Fibroblast of the conjunctiva (primary cell): ENCODE measurements at places on chromosomes 12 and 14.

- DNase-seq = no peak
Observed at GRCh38 chr12:21725731-21726130, 48.8 kb downstream of the KCNJ8 start.

- peak; percentile 45 for DNase-seq
Observed at GRCh38 chr14:32469388-32470160, 140.5 kb downstream of the AKAP6 start.

GRCh38 chr12:18849080-18849479 lies 111.2 kb downstream of the CAPZA3 start:
- DNase-seq = no peak

GRCh38 chr12:131213896-131214442 lies 260.3 kb downstream of the ADGRD1 start:
- no peak for DNase-seq

DNA sequence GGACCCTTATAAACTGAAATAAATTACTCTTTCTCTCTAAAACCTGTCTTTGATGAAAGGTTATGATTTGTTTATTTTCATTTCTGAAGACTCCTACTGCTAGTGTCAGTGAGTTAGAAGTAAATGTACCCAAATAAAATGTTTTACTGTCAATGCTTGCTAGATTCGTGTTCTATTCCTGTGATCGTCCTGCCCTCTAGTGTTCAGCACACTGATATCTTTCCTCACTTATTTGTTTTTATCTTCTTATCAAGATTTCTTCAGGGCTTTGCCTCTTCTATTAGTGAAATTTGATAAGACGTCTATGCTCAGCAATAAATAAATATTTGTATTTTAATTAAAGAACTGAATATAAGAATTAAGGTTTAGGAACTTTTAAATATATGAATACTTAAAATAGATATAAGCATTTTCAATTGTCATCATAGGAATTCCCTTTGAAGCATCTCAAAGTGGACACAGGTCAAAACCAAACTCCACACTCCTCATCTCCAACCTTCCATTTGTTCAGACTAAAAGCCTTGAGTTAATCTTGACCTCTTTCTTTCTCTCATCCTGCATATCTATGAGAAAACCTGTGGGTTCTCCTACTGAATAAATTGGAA lies 75.8 kb downstream of the C12orf50 start:
- peak; percentile 51 for DNase-seq

DNA sequence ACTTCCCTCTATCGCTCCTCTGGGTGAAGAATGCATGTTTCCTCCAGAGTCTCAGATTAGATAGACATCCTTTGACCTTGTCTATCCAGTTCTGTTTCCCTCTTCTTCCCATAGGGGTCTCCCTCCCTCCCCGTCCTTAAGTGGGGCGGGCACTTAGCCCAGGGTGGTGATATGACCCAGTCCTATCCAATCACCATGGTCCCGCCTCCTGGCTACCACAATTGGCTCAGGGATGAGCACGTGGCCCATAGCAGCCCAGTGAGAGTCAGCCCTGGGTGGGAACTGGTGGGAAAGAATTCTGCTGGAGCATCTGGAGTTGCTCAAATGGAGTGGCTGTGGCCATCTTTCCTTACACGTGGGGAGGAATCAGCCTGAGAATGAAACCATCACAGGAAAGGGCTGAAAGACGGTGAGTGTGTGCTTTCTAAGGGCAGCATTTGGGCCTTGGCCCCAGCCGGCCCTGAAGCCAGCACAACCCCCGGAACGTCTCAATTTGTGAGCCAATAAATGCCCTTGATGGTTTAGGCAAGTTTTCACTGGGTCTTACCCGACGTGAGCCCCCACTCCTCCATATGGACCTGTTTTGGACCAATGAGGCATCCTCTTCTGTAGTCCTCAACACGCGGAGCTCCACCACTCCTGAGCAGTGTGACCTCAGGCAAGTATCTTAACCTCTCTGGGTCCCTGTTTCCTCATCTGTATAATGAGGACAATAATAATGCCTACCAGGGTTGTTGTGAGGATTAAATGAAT lies 14.4 kb upstream of the MLXIP start:
- peak; percentile 90 for DNase-seq

GRCh38 chr12:78275886-78276285 lies 445.2 kb downstream of the NAV3 start:
- no peak for DNase-seq

DNA sequence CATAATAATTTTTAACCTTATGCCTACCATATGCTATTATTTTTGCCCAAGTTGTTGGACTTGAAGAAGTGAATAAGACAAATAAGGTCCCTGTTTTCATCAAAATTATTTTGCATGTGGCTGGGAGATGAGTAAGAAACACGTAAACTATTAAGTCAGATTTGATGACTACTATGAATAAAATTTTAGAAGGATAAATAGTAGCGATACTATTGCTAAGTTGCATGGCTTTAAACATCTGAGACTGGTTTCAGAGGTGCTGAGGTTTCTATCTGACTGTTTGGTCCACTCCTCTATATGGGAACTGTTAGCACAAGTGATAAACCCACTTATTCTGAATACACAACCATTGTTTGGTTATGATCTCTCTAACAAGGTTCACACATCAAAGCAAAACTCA lies 674.3 kb upstream of the MDGA2 start:
- no peak for DNase-seq

GRCh38 chr14:24274101-24274543 lies 2.7 kb upstream of the RABGGTA start:
- DNase-seq = no peak

GRCh38 chr12:92743026-92743425 lies 40.2 kb downstream of the PLEKHG7 start:
- no peak for DNase-seq

- no peak for DNase-seq
Observed at GRCh38 chr12:2876431-2877046, 435 bp downstream of the FOXM1 start.

- DNase-seq = no peak
Observed at GRCh38 chr12:67669934-67670631, 21.5 kb downstream of the DYRK2 start.

GRCh38 chr12:4569261-4569660 lies 7.3 kb downstream of the DYRK4 start:
- no peak for DNase-seq

DNA sequence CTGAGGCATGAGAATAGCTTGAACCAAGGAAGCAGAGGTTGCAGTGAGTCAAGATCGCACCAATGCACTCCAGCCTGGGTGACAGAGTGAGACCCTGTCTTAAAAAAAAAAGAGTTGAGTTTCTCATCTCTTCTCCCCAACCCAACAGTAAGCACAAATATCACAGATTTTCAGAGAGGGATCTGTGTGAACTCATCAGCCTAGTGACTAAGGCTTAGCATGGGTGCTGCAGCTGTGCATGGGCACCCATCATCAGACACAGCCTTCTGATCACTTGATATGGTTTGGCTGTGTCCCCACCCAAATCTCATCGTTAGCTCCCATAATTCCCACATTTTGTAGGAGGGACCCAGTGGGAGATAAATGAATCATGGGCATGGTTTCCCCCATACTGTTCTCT lies 298.9 kb downstream of the PCNX1 start:
- DNase-seq = no peak

DNA sequence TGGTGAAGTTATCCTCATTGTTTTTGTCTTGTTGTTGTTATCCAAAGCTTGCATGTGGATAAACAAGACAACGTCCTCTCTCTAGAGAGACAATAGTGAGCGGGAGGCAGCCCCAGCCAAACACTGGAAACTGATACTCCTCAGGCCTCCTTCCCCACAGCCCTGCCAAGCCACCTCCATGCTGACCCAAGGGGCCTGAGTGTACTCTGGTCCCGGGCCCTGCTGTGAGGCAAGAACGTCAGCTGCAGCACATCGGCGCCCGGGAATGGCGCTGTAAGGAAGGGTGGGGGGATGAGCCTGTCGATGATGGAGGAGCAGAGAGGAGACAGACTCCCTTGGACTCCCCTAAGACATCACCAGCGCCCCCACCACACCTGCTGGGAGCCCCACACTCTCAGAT lies 83.6 kb downstream of the ANO2 start:
- DNase-seq = no peak

- DNase-seq = no peak
Observed at GRCh38 chr14:90510159-90510558, 113.3 kb downstream of the CALM1 start.

DNA sequence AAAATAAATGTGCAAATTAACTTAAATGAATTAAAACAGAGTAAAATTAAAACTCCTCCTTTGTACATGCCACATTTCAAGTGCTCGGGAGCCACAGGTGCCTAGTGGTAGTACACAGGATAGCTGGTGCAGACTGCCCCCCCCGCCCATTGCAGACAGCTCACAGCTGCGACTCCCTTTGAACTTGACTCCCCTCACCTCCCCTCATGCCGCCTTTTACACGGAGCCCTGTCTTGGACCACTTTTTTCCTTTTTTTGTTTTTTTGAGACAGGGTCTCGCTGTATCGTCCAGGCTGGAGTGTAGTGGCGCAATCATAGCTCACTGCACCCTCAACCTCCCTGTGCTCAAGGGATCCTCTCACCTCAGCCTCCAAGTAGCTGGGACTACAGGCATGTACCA lies 11.5 kb downstream of the SETD1B start:
- DNase-seq = no peak

DNA sequence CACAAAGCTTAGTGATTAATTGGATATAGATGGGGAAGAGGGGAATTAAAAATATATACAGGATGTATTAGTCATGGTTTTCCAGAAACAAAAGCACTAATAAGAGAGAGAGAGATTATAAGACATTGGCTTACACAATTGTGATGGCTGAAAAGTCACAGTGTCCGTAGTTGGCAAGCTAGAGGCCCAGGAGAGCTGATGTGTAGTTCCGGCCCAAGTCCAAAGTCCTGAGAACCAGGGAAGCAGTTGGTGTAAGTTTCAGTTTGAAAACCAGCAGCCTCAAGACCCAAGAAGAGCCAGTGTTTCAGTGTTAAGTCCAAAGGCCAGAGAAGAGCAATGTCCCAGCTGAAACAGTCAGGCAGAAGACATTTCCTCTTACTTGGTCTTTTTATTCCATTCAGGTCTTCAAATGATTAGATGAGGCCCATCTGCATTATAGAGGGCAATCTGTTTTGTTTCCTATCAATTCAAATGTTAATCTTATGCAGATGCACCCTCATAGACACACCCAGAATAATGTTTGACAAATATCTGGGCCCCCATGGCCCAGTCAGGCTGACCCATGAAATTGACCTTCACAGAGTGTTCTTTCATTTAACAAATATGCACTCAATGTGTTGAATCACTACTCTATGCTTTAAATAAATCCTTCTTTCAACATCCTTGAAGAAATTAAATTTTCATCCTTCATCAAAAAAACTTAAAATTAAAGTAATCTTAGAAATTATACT lies 67.2 kb upstream of the DIO2 start:
- DNase-seq = no peak

DNA sequence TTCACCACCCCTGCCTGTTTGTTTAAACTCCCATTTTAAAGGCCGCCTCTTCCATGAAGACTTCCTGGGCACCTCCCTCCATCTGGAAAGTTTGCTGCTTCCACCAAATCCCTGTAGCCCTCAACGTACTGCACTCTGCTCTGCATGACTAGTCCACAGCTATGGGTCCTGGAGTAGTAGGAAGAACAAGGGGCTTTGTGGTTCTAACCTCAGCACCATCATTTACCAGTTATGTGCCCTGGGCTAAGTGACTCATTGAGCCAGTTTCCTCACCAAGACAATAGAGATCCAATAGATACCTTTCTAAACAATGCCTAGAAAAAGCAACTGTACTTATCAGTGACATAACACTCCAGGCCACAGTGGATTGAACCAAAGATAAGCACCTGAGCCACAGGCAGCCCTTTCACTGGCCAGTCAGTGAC lies 8.5 kb upstream of the LTBP2 start:
- no peak for DNase-seq

DNA sequence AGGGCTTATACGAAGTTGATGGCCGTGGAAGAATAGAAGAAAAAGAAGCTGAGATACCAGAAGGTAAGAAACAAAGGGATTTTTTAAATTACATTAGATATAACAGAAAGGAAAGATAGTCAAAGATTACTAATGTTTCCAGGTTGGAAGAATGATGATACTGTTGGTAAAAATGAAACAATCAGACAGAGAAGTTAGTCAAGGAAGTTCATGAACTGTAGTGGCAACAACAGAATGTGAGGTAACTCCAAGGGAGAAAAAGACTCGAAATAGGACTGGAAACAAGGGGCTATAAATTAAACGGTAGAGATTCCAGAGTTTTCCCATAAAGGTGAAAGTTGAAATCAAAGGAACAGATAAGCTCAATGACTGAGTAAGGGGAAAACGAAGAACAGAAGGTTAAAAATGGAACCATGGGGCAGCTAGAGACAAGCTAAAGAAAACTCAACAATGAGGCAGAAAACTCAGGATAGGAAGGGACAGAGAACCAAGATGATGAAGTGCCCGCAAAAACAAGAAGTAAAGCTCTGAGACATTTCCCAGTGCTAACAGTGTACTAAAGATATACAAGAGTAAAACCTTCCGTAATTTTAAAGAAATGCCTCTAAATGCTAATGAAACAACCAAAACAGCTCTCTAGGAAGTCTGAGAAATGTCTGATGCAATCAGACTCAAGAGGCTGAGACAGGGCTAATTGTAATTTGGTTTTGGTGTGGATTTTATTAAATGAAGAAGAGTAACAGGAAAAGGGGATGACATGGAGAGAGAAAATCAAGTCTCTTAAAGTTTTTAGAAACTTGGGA lies 70.0 kb downstream of the PPP2R5E start:
- DNase-seq = no peak

DNA sequence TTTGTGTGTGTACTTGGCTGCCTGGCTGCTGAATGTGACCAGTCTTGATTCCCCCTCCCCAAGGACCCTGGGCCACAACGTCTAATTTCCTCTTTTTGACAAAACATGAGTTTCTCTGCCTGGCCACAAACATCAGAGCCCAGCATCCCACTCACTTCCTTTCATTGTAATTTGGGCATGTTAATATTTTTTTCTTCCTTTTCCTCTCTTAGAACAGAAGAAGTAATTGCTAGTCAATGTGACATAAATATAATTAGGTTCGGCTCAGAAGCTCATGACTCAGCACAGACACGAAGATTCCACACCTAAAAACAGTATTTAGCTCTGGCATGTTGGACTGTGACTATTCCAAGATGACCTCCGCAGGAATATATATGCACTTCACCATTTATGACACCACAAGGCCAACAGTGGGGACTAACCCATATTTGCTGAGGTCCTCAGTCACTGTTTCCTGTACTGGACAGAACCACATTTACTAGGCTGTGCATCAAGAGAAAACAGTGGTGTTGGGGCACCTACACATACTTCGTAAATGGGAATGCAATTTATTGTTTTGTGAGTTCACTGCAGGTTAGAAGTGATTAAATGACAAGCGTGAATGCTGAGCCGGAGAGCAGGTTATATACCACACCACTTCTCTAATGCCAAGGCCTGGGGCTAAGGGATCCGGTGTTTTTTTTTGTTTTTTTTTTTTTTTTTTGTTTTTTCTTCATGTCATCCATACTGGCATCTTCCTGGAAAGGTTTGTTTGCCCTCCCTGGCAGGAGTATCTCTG lies 4.2 kb downstream of the GSG1 start:
- DNase-seq = no peak

DNA sequence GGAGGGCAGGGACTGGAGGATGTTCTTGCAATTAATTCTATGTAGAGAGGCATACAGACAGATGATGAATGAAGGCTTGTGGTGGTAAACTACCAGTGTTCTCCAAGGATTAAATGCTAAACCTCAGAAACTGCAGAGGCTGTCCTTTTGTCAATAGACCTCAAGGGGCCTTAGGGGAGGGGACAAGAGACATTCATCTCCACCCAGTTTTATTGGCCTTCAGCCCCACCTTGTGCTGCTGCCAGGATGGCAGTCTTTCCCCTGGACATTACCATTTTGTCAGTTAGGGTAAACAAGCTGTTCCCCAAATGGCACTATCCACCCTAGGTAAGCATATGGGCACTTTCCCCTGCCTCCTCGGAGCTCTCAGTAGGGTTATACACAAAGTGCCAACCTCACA lies 4.9 kb upstream of the SMAGP start:
- no peak for DNase-seq

- DNase-seq = peak; percentile 96
Observed at GRCh38 chr14:24093901-24094840, at the start of gene PCK2. PCK2 (plus strand) TSS chr14:24094311; CDS start chr14:24094406, 95 bp downstream.
